T-helper 2 cell treated with Interferon-gamma antibody and Interleukin-4, amounts not matched to agents 5 μg/mL and 100 μg/mL, for 36 hours (primary cell): ENCODE measurements at places on chromosomes 3 and 15.

- H3K27me3 ChIP-seq, result no peaks in the 10 kb centered on the region
- no peak overlapping the region for H3K4me3 ChIP-seq
- no peaks in the 10 kb centered on the region for H3K4me1 ChIP-seq
- H3K27ac ChIP-seq, result no peak overlapping the region
Measured at GRCh38 chr3:147619921-147620560, 210.9 kb downstream of the ZIC1 start.

DNA sequence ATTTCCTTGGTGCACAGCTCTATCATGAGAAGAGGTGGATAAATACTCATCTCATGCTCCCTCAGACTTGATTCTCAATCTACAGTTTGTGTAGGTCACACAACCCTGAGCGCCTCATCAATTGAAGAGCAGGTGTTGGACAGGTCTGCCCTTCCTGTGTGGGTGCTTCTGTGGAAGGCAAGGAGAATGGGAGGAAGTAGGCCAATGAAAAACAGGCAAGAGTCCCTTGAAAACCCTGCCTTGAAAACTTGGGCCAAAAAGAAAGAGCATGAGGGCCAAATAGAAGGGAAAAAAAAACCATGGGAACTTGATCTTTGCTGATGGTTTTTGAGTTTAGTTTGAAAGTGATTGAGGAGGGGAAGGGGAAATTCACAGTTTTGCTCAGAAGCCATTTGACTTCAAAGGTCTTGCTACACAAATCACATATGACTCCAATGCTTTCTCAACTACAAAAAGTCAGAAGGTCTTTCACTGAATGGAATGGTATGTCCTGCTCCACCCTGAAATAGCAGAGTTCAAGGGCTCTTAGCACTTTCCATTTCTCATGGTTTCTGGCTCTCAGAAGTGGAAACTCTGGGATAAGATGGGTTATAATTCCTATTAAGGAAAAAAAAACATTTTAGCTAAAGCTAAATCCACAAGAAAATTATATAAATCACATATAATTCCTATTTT lies 37.2 kb upstream of the TM4SF1 start:
- H3K36me3 ChIP-seq, result no peaks in the 10 kb centered on the region
- peaks cover 4% of the 10 kb centered on the region for H3K27me3 ChIP-seq
- no peaks in the 10 kb centered on the region for H3K4me1 ChIP-seq
- DNase-seq, result no peak
- no peak overlapping the region for H3K4me3 ChIP-seq
- no peak overlapping the region for H3K27ac ChIP-seq

DNA sequence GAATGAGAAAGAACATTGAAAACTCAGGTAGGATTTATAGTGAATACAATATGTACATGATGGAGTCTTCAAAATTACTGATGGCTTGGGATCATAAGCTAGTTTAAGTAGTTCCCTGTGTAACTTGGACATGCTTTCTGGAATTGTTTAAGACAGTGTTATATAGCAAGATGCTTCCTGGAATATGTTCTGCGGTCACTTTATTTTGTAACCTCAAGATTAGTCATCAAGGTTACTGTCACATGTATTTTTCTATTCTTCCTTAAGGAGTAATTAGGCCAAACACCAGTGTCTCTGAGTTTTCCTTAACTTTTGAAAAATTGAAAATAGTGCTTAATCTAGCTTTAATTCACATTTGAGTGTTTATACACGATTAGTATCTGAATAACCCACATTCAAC lies 760.3 kb upstream of the ARRDC4 start:
- DNase-seq, result no peak
- no peaks in the 10 kb centered on the region for H3K36me3 ChIP-seq
- no peak overlapping the region for H3K4me3 ChIP-seq
- H3K4me1 ChIP-seq, result no peaks in the 10 kb centered on the region

- no peaks in the 10 kb centered on the region for H3K36me3 ChIP-seq
- no peaks in the 10 kb centered on the region for H3K27me3 ChIP-seq
- H3K4me1 ChIP-seq, result peaks cover 4% of the 10 kb centered on the region
- no peak for DNase-seq
Measured at GRCh38 chr3:11733914-11734313, 90.2 kb upstream of the VGLL4 start.

- H3K4me3 ChIP-seq, result no peak overlapping the region
- no peaks in the 10 kb centered on the region for H3K4me1 ChIP-seq
- H3K27me3 ChIP-seq, result peaks cover 2% of the 10 kb centered on the region
- no peaks in the 10 kb centered on the region for H3K36me3 ChIP-seq
Measured at GRCh38 chr15:98196371-98196770, 235.9 kb downstream of the ARRDC4 start.
